ENCODE measurements at places on chromosomes 1 and 21.

GRCh38 chr1:28845786-28846543 lies 34.0 kb downstream of the OPRD1 start:
- no peak for DNase-seq

DNA sequence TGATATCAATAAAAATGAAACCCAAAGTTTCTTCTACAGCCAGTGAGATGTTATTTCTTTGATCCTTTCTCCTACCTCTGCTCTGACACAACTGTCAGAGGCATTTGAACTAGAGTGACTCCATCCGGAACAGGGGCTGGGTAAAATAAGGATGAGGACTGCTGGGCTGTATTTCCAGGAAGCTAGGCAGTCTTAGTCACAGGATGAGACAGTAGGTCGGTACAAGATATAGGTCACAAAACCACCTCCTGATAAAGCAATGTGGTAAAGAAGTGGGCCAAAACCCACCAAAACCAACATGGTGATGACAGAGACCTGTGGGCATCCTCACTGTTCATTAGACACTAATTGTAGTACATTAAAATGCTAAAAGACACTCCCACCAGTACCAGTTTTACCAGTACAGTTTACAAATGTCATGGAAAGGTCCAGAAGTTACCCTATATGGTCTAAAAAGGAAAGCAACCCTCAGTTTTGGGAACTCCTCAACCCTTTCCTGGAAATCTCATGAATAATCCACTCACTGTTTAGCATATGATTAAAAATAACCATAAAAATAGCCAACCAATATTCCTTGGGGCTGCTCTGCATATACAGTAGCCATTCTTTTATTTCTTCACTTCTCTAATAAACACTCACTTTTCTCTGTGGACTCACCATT lies 96.7 kb downstream of the GABPA start:
- no peak for DNase-seq

DNA sequence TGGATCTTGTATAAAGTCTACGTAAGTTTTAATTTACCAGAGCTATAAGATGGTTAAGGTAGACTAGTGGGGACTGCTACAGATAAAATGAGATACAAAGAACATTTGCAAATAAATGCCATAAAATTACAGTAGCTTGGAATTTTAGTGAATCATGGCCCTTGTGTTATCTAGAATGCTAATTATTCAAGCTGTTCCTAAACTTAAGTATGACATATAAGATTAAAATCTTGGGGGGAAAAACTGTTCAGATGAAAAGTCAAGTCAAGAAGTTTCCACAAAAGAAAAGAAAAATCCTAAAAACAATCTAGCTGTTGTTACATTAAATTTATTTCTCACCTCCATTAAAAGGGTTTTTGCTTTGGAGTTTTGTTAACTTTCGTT lies 51.7 kb downstream of the SIM2 start:
- no peak for DNase-seq

DNA sequence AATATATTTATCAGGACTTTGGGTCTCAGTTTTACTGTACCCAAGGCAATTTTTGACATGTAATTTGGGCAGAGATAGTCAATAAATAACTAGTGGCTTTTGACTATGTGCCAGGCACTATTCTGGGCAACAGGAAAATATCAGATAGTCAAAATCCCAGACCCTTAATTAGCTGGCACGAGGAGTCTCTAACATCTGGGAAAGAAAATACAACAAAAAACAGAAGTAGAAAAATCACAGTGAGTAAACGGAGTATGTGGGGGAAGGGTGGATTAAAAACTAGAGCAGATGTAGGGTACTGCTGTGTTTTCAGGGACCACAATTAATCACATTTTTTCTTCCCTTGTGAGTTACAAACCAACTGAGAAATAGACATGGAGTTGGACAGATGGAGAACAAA lies 217.8 kb downstream of the NCAM2 start:
- no peak for DNase-seq

DNA sequence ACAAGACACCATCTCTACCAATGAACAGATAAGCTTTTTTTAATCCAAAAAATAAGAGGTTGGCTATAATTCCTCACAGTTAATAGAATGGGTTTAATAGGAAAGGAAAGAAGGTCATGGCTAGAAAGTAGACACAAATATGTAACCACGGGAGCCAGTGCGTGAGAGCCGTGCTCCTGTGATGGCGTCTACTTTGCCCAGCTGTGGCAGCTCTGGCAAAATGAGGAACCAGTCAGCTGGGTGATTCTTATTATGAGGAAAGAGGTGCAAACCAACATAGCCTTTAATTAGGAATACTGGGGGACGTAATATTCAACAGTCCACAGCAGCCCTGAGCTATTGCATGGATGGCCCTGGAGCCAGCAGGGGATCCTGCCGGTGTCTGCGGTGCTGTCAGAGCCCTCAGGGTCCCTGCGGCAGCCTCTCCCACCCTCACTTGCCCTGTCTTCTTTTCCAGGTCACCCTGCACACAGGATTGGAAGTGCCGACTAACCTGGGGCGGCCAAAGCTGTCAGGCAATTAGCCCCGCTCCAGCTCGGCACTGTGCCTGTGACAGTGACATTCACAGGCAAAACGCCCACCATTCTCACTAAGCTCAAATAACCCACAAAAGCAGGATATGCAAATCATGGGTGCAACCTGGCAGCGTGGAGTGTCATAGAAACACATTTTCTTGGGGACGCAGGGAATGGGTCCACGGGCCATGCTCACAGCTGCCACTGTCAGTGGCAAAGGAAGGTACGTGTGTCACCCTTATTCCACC lies 25.9 kb upstream of the GNPAT start:
- no peak for DNase-seq

DNA sequence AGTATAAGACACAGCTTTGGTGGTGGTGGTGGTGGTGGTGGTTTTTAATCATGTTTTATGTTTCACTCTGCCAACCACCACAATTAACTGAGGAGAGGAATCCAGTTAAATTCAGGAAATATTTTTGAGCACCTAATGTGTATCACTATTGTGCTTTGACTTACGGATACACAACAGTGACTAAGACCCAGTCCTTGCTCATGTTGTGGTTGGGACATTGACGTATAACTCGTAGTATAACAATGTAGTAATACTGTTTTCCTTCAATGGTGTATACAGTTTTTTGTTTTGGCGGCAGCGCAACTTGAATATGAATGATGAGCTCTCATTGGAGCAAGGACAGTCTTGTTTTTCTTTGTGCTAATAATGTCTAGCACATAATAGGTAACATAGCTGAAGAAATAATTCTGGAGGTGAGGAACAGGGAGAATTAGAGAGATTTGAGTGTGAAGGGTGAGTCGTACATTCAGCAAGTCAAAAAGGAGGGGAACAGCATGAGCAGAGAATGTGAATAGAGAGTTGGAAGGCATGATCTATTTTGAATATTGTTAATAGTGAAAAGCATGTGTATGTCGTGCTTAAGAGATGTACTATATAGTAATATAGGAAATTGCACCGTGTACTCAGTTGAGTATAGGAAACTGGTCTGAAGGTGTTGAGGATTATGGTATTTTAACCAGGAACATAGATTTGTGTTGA lies 5.5 kb downstream of the CACYBP start:
- DNase-seq, result no peak

DNA sequence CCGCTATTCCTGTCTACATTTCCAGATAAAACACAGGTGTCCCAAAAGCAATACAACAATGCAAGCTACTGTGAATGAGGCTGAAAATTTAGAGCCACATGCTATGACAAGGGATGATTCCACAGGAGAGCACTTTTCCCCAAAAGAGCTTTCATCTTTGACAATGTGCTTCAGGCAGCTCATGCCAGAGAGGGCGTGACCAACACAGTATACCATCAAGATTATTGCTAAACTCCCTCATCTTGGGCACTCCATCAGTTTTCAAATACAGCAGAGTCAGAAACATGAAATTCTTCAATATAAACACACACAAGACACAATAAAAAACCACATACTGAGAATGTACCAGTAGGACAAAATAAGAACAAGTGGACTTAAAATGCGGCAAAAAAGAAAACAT lies 6.7 kb downstream of the GON4L start:
- no peak for DNase-seq

DNA sequence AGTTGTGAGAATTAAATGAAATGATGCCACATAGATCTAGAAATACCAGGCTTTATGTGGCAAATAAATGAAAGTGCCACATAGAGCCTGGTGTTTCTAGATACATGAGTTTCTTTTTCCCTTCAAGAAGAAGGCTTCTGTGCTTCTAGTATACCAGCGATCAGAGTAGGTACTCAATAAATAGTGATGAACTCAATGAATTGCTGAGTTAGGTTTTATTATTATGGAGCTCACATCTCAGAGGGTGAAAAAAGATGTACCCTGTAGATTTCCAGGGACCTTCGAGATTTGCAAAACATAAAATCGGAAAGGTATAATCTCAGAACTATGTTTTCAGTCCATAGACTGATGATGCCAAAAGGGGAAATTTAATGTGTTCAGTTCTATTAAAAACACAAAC lies 2.3 kb upstream of the CLSTN1 start:
- DNase-seq, result no peak

- no peak for DNase-seq
These were observed 61.8 kb upstream of the IFNLR1 start for GRCh38 chr1:24248859-24249258.

GRCh38 chr1:67571901-67572593 lies 113.0 kb upstream of the GADD45A start:
- DNase-seq, result no peak

GRCh38 chr1:58994664-58995063 lies 210.8 kb upstream of the JUN start:
- DNase-seq, result no peak

- no peak for DNase-seq
These were observed 11.3 kb downstream of the DCAF8 start for GRCh38 chr1:160251011-160251410.

- DNase-seq, result no peak
These were observed 46.0 kb downstream of the RUNX1 start for GRCh38 chr21:35002879-35003722.

DNA sequence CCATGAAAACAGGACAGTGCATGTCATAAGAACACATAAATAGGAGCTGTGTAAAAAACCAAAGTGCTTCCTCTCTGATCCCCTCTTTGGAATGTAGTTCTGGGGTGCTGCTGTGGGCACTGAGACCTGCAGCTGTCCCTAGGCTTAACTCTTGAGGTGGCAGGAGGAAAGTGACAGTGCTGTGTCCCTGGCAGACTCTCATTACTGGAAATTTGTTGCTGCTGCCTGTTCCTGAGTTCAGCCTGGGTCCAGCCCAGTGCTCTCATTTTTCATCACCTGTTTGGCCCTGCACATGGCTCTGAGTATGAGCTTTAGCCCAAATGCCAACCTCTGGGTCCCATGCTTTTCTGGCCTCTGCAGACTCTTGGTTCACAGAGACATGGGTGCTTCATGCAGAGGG lies 329.3 kb downstream of the DSCAM start:
- no peak for DNase-seq

DNA sequence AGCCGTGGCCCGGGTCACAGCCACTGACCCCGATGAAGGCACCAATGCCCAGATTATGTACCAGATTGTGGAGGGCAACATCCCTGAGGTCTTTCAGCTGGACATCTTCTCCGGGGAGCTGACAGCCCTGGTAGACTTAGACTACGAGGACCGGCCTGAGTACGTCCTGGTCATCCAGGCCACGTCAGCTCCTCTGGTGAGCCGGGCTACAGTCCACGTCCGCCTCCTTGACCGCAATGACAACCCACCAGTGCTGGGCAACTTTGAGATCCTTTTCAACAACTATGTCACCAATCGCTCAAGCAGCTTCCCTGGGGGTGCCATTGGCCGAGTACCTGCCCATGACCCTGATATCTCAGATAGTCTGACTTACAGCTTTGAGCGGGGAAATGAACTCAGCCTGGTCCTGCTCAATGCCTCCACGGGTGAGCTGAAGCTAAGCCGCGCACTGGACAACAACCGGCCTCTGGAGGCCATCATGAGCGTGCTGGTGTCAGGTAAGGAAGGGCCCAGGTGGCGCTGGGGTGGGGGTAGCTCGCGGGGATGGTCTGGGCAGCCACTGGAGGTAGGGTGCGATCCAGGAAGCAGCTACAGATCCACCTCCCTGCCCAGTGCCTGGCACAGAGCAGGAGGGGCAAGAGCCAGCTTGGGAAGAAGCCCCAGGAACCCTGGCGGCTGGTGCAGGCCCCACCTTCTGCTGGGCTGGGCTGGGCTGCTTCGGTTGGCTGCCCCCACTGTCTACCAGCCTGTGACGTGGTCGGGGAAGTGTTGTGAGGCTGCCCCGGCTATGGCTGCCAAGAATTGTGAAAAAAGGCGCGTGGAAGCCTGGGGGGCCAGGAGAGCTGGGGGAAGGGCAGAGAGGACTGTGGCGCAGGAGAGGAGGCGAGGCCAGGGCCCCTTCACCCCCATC lies 3.8 kb downstream of the CELSR2 start:
- no peak for DNase-seq

GRCh38 chr1:58505286-58505685 lies 41.2 kb downstream of the OMA1 start:
- no peak for DNase-seq

- DNase-seq, result no peak
These were observed 3.9 kb upstream of the MEF2D start for GRCh38 chr1:156504438-156504813.

GRCh38 chr1:91787919-91788318 lies 98.0 kb downstream of the TGFBR3 start:
- DNase-seq, result no peak

- DNase-seq, result no peak
These were observed 54.2 kb upstream of the BCL9 start for GRCh38 chr1:147486876-147487656.

DNA sequence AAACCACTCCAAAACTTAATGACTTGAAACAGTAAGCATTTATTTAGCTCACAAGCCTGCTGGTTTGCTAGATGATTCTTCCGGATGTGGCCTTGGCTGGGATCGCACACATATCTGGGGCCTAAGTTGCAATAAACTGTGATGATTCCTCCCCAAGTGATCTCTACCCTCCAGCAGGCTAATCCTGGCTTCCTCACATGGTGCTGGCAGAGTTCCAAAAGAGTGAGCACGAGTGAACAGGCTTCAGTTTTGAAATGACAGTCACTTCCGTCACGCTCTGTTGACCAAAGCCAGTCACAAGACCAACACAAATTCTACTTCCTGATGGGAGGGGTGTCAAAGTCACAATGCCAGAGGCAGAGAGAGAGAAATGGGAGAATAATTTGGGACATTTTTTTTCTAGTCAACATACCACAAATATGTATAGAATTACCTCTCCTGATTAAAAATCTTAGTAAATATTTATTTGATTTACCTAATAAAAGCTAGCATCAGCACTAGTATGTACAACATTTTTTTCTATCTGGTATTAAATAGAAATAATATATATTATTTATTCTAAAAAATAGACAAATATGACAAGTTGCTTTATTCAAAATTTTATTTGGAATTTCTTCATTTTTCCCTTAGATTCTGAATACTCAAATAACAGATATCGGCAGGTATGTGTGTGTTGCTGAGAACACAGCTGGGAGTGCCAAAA lies 292.7 kb downstream of the TPR start:
- no peak for DNase-seq

GRCh38 chr1:245622332-245623014 lies 467.7 kb downstream of the KIF26B start:
- DNase-seq, result no peak

GRCh38 chr1:181124291-181124751 lies 35.8 kb downstream of the IER5 start:
- no peak for DNase-seq

Measured in stimulated activated CD4-positive, alpha-beta T cell treated with anti-CD3 and anti-CD28 coated beads, TNF-alpha, amount 100 ng/mL, for 4 hours (primary cell).